ENCODE measurements at places on chromosomes 5 and 9. TPM values are rescaled to one million over a fixed set of nuclear protein-coding genes. Genes with fewer than 3 reads are reported as not detected.

Gene SNCB
- not detected for polyA plus RNA-seq

Gene PLPP7
- polyA plus RNA-seq, result not detected

Gene FOXI1
- not detected for polyA plus RNA-seq

Gene CCDC192
- polyA plus RNA-seq, result not detected

Gene DOCK2
- 102 TPM for polyA plus RNA-seq

Gene F2RL2
- polyA plus RNA-seq, result 0.49 TPM

Gene KCTD16
- 0.01 TPM for polyA plus RNA-seq

Gene FBP2
- not detected for polyA plus RNA-seq

Gene LCN1
- not detected for polyA plus RNA-seq

Gene AMBP
- polyA plus RNA-seq, result not detected

Gene MOCS2
- polyA plus RNA-seq, result 39.7 TPM

Gene MSX2
- polyA plus RNA-seq, result not detected

Gene PPP3R2
- polyA plus RNA-seq, result not detected

DNA sequence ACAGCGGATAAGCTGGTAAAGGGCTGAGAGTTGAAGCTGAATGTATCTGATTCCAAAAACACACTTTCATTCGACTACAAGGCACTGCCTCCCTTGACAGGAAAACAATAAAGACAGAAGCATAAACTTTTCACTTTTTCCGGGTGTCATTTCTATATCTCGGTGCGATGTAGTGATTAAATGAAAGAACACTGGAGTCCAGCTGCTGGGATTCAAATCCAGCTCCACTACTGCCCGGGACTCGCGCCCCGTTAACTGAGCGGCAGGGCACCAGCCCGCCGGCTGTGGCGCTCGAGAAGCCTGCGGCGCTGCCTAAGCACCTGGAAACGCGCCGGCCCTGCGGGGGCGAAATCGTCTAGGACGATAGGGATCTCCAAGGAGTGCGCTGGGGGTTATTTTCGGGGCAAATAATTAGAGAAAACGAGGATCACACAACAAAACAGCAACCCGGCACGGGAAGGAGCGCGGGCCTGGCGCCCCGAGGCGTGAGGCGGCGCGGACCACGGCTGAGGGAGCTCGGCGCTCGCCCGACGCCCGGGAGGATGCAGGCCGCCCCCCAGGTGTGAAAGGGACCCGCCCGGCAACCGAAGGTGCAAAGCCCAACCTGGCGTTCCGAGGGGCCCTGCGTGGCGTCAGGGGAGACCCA is 837 bp downstream of the UIMC1 start:
- DNase-seq, result peak; percentile 71

DNA sequence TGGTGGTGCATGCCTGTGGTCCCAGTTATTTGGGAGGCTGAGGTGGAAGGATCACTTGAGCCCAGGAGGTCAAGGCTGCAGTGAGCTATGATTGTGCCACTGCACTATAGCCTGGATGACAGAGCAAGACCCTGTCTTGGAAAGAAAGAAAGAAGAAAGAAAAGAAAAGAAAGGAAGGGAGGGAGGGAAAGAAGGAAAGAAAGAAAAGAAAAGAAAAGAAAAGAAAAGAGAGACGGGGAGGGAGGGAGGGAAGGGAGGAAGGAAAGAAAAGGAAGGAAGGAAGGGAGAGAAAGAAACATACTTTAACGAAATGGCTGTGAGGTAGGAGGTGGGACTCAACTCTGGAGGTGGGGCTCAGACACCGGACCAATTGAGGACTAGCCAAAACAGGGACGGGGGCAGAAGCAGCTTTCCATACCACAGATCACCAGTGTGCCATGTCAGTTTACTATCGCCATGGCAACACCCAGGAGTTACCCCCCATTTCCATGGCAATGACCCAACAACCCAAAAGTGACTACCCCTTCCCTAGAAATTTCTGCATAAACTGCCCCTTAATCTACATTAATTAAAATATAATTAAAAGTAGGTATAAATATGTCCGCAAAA is 21.3 kb downstream of the PTGES start:
- DNase-seq, result no peak

DNA sequence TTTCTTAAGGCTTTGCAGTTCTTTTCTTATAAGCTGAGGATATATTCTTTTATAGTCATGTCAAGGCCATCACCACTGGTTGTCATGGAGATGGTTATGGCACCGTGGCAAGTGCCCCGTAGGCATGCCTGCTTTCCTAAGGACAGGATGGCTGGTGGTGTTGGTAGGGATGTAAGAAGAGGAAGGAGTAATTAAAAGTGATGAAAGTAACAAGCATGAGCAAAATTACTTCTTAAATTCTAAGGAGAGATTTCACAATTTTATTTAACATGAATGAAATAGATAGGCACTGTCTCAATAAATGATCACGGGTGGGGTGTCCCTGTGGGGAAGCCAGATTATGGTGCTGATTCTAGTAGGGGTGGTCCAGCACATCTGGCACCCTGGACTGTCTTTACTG is 290.2 kb upstream of the KLF4 start:
- DNase-seq, result no peak

DNA sequence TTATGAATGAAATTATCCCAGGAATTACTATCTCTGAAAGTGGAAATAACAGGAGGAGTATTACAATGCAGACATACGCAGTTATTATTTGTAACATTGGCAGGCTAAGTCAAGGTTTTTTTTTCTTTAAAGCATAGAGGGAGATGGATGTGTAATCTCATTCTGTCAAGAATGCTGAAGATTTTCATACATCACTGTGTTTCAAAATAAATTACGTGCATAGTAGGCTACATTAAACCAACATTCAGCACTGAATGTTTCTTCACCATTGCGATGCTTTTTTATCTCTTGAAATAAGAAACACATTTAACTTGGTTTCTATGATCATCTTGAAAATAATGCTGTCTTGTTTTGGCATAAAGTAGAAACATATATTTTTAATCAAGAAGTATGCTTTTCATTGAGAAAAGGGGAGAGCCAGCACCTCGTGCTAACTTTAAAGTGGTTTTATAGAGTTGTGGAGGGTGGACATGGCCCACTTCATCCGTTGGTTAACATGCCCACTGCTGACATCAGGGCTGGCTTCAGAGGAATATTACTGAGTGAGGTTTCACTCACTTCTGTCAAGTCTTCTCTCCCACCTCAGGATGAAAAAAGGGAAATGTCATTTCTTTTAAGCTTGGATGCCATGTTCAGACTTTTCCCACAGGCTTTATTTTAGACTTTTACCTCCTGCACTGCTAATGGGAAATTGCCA is 203.6 kb upstream of the MEF2C start:
- no peak for DNase-seq

GRCh38 chr9:131405428-131405827 is 11.5 kb downstream of the PRRC2B start:
- DNase-seq, result no peak

- DNase-seq, result no peak
Observed at GRCh38 chr5:6649186-6649585, 15.9 kb downstream of the SRD5A1 start.

DNA sequence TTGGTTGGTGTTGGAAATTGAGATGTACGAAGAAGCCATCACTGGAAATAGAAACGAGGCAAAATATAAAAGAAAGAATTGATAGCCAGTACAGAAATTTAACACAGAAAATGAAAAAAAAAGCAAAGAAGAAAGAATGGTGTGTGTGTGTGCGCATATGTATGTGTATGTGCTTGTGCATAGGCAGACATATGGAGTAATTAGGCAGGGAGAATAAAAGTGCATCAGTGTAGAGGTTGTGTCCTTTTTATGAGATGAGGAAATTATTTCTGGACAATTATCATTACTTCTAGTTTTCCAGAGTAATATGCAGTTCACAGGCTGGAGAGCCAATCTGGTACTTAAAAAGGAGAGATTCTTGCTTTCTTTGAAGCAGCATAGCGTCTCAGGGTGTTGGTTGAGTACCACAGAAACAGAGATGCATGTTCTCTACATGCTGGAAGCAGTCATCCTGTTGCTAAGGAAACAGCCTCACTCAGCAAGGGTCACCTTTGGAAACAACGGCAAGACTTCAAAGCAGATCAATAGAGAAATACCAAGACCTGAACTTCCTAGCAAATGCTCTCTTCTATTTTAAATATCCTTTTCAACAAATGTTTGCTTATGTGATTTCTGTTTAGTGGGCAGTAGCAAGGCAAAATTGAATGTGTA is 172.7 kb downstream of the TAF11L14 start:
- DNase-seq, result no peak

GRCh38 chr9:137428311-137428630 is 5.1 kb downstream of the NOXA1 start:
- DNase-seq, result no peak

DNA sequence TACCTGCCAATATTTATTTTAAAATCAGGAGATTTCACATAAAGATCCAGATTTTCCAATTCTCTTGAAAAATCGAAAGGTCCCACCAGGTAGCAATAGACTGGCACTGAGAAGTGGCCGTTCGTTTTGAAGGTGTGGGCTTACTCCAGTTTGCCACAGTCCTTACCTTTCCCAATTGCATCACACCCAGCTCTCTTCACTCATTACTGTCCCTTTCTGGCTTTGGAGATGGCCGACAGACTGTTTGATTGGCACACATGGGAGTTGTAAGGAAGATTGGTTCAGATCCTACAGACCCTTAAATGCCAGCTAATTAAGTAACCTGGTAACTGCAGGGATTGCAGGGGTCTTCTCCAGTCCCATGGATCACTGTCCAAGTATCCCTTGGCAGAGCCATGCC is 68.7 kb upstream of the LARP1 start:
- no peak for DNase-seq

GRCh38 chr5:62299600-62299999 is 6.4 kb upstream of the KIF2A start:
- peak; percentile 62 for DNase-seq

GRCh38 chr9:122158202-122158601 is 1.4 kb downstream of the NDUFA8 start:
- peak; percentile 6 for DNase-seq

- no peak for DNase-seq
Observed at GRCh38 chr9:123893115-123893514, 36.8 kb downstream of the DENND1A start.

DNA sequence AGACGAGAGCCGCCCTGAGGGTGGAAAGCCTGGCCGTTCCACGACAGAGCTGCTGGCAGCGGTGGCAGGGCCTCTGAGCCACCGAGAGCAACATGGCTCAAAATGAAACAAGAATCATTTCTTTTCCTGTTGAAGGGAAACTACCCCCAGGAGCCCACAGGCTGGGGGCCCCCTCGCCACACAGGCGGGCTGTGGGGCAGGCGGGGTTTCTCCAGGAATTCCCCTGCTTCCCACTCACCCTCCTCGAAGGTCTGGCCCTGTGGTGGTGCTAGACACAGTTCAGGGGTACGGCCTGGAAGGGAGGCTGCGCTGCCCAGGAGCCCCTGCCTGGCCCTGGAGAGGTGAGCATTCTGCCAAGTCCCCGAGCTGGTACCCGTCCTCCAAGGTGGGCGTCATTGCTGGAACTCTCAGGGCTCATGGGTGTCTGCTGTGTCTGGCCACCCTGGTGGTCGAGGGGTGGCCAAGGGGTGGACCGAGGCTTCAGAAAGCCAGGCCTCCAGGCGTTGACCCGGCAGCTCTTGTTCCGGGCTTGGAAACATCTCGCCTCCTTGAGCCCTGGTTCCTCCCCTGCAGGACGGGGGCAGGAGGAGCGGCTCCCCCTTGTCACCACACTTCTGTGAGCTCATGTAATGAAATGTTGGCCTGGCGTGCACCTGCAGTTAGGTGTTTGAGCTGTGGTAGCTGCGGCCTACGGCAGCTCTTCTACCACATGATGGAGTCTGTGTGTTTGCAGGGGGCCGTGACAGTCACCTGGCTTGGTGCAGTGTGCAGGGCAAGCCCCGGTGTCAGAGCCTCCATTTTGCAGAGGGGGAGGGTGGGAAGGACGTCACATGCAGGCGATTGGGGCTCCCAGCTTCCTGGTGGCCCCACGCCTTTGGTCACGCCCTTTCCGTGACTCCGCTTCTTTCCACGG is 65.3 kb downstream of the RXRA start:
- peak; percentile 72 for DNase-seq

DNA sequence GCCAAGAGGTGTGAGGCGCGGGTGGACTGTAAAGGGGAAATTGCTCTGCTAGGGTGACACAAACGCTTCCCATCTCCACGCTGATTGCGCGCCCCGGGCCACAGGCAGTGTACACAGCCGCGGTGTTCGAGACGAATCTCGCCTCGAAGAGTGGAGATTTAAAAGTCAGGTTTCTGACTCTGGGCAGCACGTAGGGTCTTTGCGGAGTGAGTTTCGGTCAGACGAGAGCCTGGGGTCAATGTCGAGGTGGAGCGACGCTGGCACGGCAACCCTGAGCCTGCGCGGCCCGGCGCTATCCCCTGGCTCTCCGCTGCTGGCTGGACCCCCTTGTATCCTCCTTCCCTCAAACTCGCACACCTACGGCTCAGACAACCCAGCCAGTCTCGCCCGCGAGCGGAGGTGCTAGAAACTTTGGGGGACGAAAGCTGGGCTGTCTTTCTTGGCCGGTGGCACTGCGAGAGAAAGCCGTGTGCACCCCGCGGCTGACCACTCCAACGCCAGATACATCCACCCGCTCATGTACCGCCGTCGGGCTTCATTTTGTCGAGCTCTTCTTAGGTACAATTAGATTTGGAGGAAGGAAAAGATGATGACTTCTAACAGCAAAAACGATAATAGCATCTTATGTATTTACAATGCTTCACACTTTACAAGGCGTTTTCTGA is 5.4 kb upstream of the FOXB2 start:
- DNase-seq, result no peak

DNA sequence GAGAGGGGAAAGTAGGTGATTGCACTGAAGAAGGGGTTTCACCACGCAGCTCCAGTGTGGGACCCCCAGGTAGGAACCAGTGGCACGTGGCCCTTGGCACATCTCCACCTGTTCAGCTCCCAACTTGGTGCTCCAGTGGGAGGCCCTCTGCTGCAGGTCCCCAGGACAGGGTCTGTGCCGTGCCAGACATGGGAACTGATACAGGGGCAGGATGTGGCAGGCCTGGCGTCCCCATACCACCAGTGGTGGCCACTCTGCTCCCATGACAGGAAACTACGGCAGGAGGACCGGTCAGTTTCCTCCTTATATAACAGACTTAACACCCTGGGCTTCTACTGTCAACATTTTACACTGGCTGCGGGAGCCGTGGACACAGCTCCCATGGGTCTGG is 67.3 kb downstream of the PSMB7 start:
- DNase-seq, result no peak

DNA sequence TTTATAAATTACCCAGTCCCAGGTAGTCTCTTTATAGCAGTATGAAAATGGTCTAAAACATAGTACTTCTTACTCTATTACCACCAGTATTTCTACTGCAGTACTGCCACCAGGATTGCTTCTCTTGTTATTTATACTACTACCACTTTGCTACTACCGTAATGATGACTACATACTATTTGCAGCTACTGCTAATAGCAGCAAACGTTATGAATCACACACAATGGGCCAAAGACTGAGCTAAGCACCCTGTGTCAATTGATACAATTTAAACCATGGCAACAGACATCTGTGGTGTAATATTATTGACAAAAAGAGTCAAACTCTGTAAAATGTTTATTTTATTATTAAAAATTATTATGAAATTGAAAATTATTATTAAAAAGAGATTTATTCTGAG is 15.3 kb upstream of the KIF12 start:
- DNase-seq, result no peak

GRCh38 chr5:131282235-131282634 is 18.4 kb downstream of the CDC42SE2 start:
- DNase-seq, result no peak

Measured in CD8-positive, alpha-beta memory T cell (primary cell).